Activated CD4-positive, alpha-beta T cell treated with anti-CD3 and anti-CD28 coated beads, Interleukin-2, amount 10 ng/mL, durations not matched to agents 7 days and 5 days (primary cell): ENCODE measurements at places on chromosomes 3 and 15. TPM values are rescaled to one million over a fixed set of nuclear protein-coding genes. Genes with fewer than 3 reads are reported as not detected.

CHRNA7 gene
- total RNA-seq, result not detected

DNA sequence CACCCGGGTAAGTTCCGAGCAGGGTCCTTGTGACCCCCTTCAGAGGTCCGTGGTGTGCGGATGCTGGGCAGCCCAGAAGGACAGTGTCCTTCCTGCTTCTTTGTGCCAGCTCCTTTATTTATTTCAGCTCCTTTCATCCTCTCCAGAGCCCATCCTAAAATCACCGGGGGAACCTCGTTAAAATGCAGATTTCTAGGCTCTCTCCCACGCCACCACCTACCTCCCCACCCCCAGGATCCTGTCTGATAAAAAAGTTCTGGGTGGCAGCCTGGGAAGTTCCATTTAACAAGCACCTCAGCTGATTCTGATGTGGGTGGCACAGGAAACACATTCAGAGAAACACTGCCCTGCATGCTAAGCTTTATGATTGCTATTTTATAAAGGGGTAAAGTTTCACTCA is 12.5 kb upstream of the IGF1R start:
- DNase-seq, result peak; percentile 10

PPP4R2 gene
- 76.9 TPM for total RNA-seq

ABCC5 gene
- 19.2 TPM for total RNA-seq

ACP3 gene
- total RNA-seq, result not detected

- DNase-seq, result no peak
These were observed 653 bp downstream of the MYO5C start for GRCh38 chr15:52294881-52295420.

- DNase-seq, result peak; percentile 71
These were observed at the start of gene VGLL4 for GRCh38 chr3:11643605-11644087. Gene VGLL4 (minus strand): TSS chr3:11643915. CDS start chr3:11643518, 397 bp downstream.

ANKUB1 gene
- total RNA-seq, result not detected

LDHAL6B gene
- total RNA-seq, result not detected

IL20RB gene
- 1.6 TPM for total RNA-seq

GRCh38 chr15:63155486-63155885 is 1.8 kb downstream of the RPS27L start:
- no peak for DNase-seq

ABI3BP gene
- total RNA-seq, result not detected

GRCh38 chr15:91336687-91337086 is 236.6 kb downstream of the SV2B start:
- no peak for DNase-seq

GABPB1 gene
- 34.9 TPM for total RNA-seq

DNA sequence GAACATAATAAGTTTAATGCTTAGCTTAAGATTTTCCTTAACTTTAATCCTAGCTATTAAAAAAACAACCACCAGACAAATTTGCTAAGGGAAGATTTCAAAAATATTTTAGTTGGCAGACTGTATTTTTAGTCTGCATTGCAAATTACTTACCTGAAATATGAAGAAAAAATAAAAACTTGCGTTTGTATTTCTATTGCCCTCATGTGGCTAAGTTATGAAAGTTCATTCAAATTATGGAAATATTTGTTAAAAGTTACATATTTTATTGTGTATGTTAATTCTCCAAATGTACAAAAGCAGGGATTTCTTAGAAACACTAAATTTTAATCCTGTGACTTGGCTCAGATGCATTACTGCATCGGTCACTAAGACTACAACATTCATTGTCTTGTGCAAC is 15.0 kb downstream of the GTF2A2 start:
- no peak for DNase-seq

TMEM207 gene
- not detected for total RNA-seq

AMIGO3 gene
- total RNA-seq, result 0.30 TPM
